ENCODE measurements at places on chromosomes 13 and 19.

DNA sequence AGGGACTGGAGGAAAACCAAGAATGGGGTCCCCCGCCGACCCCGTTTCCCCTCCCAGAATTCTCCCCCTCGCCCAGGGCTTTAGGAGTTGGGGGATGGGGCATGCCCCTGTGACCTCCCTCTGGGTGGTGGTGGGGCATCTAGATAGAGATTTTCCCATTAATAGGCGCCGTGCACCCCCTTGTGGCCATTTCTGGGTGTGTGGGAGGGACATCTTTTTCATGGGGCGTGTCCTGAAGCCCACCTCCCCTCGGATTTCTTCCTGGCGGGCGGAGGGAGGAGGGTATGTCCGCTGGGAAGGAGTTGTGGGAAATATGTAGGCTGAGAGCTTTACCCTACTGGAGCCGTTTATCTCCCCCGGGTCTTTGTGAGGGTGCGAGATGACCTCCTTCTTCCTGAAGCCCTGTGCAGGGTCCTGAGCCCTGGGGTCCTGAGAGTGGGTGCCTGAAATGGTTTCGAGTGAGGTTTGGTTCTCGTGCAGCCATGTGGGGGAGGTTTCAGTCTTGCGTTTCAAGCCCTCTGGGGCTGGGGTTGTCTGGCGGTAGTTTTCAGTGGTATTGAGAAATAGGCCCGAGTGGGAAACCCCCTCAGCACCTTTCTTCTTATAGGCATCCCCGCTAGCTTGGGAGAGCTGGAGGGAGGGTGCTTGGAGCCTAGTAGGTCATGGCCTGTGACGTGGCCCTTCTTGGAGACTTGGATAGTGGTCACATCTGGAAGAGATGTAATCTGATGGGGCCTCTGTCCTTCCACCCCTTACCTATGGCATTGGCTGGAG is 1.0 kb downstream of the PRMT1 start:
- peak; percentile 72 for DNase-seq

DNA sequence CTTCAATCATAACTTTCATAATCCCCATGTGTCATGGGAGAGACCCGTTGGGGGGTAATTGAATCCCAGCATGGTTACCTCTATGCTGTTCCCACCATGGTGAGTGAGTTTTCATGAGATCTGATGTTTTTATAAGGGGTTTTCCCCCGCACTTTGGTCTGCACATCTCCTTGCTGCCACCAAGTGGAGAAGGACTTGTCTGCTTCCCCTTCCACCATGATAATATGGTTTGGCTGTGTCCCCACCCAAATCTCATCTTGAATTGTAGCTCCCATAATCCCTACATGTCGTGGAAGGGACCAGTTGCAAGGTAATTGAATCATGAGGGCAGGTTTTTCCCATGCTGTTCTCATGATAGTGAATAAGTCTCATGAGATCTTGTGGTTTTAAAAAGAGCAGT is 524.9 kb downstream of the SLITRK5 start:
- no peak for DNase-seq

DNA sequence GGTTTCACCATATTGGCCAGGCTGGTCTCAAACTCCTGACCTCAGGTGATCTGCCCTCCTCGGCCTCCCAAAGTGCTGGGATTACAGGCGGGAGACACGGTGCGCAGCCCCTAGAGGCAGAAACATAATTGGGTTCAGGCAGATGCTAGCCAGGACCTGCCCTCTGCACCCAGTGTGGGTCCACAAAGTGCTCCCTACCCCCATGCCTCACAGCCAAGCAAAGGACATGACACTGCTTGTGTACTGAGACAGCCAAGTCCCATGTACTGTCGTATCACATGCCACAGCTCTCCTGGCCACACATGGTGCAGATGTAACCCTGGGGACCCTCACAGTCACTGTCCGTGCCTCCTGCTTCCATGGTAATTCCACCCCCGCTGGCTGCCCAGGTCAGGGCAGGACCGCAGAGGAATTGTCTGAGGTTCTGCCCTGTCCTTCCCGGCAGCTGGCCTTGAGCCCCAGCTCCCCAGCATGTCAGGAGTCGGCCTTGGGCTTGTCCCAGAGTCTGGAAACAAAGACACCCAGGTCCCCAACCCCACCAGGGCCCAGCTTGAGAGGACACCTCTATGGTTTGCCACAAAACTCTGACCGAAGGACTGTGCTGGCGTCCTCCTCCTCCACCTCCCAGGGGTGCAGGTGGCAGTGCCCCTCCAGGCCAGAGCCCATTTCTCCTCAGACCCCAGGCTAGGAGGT is 7.6 kb downstream of the PRR36 start:
- no peak for DNase-seq

DNA sequence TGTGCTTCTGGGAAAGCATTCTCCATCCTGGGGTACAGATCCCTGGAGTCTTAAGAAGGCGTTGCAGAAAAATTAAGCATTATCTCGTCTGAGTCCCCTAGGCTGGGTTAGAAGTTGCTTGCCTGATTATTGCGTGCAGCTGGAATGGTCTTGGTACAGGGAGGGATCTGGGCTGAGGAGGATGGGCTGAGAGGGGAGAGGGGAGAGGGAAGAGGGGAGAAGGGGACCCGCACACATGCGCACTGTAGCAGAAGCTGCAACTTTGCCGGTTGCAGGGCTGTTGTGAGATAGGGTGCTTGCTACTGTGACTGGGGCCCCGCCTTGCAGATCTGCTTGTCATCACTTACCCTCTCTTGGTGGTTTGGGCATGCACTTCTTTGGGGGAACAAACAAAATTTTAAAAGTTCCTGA is 316.8 kb downstream of the DLEU7 start:
- DNase-seq: no peak

- DNase-seq: no peak
Observed at GRCh38 chr13:28585561-28585960, 73.4 kb upstream of the POMP start.

- DNase-seq: no peak
Observed at GRCh38 chr13:85798556-85798955, 663 bp downstream of the SLITRK6 start.

DNA sequence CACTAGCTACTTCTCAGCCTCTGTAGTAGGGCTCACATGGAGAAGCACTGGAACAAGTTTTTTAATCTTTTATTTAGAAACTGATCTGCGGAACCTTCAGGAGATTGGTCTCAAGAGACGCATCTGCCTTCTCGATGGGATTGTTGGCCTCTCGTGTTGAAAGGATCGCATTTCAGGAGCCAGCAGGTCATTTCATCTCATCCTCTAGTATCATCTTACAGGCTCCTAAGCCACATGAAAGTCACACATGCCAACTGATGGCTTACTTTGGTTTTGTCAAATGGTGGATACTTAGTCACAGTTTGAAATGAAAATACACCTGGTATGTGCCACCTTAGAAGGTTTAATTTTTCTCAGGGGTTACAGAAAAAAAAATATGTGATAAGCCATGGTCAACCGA is 1703.6 kb downstream of the EFNB2 start:
- DNase-seq: no peak

- DNase-seq: no peak
Observed at GRCh38 chr13:39350461-39350881, 252.5 kb downstream of the LHFPL6 start.

DNA sequence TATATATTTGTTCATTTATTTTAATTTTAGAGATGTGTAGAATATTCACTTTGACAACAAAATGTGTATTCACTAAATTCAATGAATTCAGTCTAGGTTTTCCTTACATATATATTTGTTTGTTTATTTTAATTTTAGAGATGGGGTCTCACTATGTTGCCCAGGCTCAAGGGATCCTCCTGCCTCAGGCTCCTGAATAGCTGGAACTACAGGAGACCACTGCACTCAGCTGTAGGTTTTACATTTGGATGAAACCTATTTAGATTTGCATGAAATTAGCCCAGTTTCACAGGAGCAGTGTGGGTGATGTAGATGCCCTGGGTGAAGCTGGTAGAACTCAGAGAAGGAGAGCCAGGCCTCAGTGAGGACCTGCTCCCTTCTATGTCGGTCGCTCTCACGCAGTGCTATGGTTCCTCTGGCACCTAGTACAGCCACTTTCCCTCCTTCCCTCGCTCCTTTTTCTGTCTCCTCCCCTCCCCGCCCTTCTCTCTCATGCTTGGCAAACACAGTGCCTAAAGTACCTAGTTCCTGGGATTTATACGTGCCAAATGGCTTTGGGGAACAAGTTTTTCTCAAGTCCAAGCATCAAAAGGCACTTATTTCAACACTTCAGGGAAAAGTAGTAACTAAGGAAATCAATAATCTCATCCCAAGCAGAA is 14.7 kb upstream of the HMGB1 start:
- no peak for DNase-seq

GRCh38 chr13:50390503-50391248 is 375.4 kb downstream of the KCNRG start:
- no peak for DNase-seq

DNA sequence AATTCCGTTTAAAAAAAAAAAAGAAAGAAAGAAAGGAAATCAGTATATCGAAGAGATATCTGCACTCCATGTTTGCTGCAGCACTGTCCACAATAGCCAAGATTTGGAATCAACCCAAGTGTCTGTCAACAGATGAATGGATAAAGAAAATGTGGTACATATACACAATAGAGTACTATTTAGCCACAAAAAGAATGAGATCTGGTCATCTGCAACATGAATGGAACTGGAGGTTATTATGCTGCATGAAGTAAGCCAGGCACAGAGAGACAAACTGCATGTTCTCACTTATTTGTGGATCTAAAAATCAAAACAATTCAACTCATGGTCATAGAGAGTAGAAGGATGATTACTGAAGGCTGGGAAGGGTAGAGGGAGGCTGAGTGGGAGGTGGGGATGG is 16.3 kb downstream of the ZNF565 start:
- DNase-seq: no peak

Measured in CD4-positive, alpha-beta T cell treated with Interleukin-6 at 100 ng/mL for 8 hours (primary cell).